SJCRH30 (cell line): ENCODE measurements at places on chromosomes 11 and 22.

GRCh38 chr11:124277804-124278203, 21.6 kb downstream of the OR8G5 start:
- no peak overlapping the region for H3K4me3 ChIP-seq
- H3K27me3 ChIP-seq, result no peaks in the 10 kb centered on the region
- no peaks in the 10 kb centered on the region for H3K4me1 ChIP-seq
- H3K27ac ChIP-seq, result no peak overlapping the region

- no peaks in the 10 kb centered on the region for H3K27me3 ChIP-seq
- H3K27ac ChIP-seq, result peak overlapping the region; percentile 3; the same call in 1 of the 2 replicates
- no peaks in the 10 kb centered on the region for H3K36me3 ChIP-seq
- H3K4me1 ChIP-seq, result peaks cover 17% of the 10 kb centered on the region
- peak; percentile 89 for DNase-seq
- no peak overlapping the region for H3K4me3 ChIP-seq
Measured at GRCh38 chr11:12410006-12410728, 32.8 kb downstream of the PARVA start.

DNA sequence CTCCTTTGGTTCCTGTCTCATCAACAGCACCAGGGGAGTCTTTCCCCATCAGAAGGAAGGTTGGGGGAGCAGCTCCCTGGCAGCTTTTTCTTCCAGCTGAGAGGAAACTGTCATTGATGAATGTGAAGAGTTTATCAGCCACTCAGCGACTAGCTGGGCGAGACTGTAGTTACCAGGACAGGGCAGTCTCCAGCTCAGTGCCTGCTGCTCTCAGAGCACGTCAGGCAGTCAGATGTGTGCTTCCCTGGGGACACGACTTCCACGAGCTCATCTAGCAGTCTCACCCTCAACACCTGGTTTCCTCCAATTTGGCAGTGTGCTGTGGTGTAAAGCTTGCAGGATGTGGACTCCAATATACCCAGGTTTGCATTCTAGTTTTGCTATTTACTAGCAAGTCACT, 12.5 kb upstream of the C1QTNF4 start:
- no peaks in the 10 kb centered on the region for H3K36me3 ChIP-seq
- H3K27ac ChIP-seq, result no peak overlapping the region
- no peak overlapping the region for H3K4me3 ChIP-seq
- no peaks in the 10 kb centered on the region for H3K27me3 ChIP-seq

- H3K4me1 ChIP-seq, result peaks cover 19% of the 10 kb centered on the region
- H3K27me3 ChIP-seq, result no peaks in the 10 kb centered on the region
Measured at GRCh38 chr11:11279956-11280689, 72.9 kb downstream of the CSNK2A3 start.

GRCh38 chr11:122628810-122629555, 26.5 kb upstream of the UBASH3B start:
- peak; percentile 65 for DNase-seq
- H3K27me3 ChIP-seq, result no peaks in the 10 kb centered on the region
- H3K27ac ChIP-seq, result no peak overlapping the region
- no peak overlapping the region for H3K4me3 ChIP-seq
- no peaks in the 10 kb centered on the region for H3K4me1 ChIP-seq
- no peaks in the 10 kb centered on the region for H3K36me3 ChIP-seq

GRCh38 chr11:31340903-31341572, 28.5 kb downstream of the DCDC1 start:
- DNase-seq, result peak; percentile 52
- no peak overlapping the region for H3K27ac ChIP-seq
- H3K36me3 ChIP-seq, result no peaks in the 10 kb centered on the region
- H3K4me1 ChIP-seq, result no peaks in the 10 kb centered on the region
- H3K4me3 ChIP-seq, result no peak overlapping the region

DNA sequence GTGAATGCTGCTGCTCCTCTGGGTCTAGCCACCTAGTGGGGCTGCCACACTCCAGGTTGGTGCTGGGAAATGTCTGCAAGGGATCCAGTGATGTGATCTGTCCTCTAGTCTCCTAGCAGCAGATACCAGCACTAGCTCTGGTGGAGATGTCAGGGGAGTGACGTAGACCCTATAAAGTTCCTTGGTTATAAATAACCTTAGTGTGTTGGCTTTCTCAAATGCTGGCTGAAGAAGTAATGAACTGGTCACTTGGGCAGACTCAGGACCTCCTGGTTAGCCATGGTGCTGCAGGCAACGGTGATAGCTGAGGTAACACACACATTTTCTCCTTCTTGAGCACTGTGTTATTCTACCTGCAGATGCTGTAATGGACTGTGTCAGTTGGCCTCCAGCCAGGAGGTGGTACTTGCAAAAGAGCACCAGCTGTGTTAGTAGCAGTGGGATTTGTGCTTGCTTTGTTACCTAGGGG, 35.5 kb downstream of the BBOX1 start:
- no peaks in the 10 kb centered on the region for H3K4me1 ChIP-seq
- no peak overlapping the region for H3K27ac ChIP-seq
- no peaks in the 10 kb centered on the region for H3K36me3 ChIP-seq
- no peak overlapping the region for H3K4me3 ChIP-seq
- no peaks in the 10 kb centered on the region for H3K27me3 ChIP-seq

- peaks cover 8% of the 10 kb centered on the region; the same call in 1 of the 2 replicates for H3K36me3 ChIP-seq
- H3K4me1 ChIP-seq, result no peaks in the 10 kb centered on the region
- no peak for DNase-seq
- no peaks in the 10 kb centered on the region for H3K27me3 ChIP-seq
- peak overlapping the region; percentile 72 for H3K4me3 ChIP-seq
Measured at GRCh38 chr22:37843741-37844089, 419 bp downstream of the ANKRD54 start.

- H3K4me1 ChIP-seq, result peaks cover 6% of the 10 kb centered on the region
- 0 out of 2 replicates have a peak, but pooled peaks cover 9% of the 10 kb centered on the region for H3K27me3 ChIP-seq
- H3K36me3 ChIP-seq, result no peaks in the 10 kb centered on the region
- DNase-seq, result peak; percentile 23
- no peak overlapping the region for H3K4me3 ChIP-seq
Measured at GRCh38 chr22:42317008-42317407, 46.6 kb upstream of the TCF20 start.

DNA sequence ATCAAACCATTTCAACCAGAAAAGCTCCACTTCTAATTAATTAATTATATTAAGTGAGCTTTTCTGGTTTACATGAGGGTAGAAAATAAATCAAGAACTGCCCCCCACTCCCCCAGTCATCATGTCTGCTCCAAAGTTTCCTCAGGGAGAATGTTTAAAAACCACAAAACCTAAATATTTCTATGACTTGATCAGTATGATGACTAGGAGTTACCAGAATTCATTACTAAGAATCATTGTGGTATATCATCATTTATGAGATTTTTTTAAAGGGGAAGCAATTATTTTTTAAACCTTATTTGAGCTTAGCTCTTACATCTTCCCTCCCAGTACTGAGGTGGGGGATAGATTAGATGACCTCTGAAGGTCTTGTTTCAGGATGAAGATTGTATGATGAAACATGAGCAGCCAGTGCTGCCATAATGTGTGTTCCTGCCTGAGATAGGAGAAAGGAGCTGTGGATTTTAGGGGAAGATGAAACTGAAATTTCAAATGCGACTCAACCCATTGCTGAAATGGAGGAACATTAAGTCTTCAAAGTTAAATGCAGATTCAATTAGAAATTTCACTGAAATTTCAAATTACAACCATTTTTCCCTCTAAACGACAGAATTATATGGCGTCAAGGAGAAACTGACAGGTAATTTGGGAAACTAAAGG, 401.3 kb upstream of the CADM1 start:
- H3K4me3 ChIP-seq, result no peak overlapping the region
- H3K36me3 ChIP-seq, result no peaks in the 10 kb centered on the region
- DNase-seq, result no peak
- no peaks in the 10 kb centered on the region for H3K27me3 ChIP-seq
- no peak overlapping the region for H3K27ac ChIP-seq

DNA sequence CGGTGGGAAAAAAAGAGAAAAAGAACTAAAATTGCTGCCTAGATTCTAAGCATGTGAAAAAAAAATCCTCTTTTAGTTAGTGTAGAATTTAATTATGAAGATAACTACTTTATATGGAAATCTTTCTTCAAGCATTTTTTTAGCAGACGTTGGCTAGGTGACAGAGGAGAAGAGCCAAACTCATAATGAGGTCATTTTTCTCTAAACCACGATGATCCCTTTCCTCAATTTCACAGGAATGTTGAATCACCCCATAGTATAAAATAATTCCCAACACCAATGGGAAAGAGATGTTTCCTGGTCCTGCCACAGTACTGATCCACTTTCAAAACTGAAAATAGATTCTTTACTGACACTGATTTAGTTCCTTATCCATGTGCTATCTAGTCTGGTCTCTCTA, 319.8 kb downstream of the DLG2 start:
- DNase-seq, result peak; percentile 31
- no peaks in the 10 kb centered on the region for H3K27me3 ChIP-seq
- H3K27ac ChIP-seq, result no peak overlapping the region
- no peaks in the 10 kb centered on the region for H3K36me3 ChIP-seq

GRCh38 chr11:34299284-34299972, 58.4 kb downstream of the ABTB2 start:
- no peaks in the 10 kb centered on the region for H3K27me3 ChIP-seq
- no peak overlapping the region for H3K4me3 ChIP-seq
- H3K36me3 ChIP-seq, result no peaks in the 10 kb centered on the region
- H3K27ac ChIP-seq, result no peak overlapping the region

DNA sequence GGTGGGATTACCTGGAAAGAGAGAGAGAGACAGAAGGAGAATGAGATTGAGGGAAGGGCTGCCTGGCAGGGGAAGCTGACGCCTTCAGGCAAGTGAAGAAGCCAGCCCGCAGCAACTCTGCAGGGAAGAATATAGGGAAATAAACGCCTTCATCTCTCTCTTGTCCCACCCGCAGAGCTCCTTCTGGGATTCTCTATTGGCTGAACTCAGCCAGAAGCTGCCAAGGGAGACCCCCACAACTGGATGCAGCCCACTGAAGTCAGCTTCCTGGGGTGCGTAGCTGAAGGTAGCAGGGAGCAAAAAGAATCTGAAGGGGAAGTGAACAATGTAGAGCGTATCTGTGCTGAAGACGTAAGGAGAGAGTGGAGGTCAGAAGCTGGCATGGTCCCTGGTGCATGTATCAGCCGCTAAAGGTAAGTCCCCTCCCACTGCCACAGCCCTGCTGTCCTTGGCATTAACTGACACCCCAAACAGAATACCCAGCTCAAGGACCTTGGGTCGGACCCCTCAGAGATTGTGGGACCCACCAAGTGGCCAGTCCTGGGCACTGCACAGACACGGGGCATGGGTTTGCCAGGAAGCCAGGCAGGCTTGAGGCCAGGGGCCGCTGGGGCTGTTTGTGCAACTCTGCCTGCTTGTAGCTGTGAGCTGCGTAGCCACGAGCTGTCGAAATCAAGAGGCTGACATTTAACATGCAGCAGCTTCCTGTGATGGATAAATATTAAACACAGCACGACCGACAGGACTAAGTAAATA, 469.9 kb downstream of the MN1 start:
- no peaks in the 10 kb centered on the region for H3K27me3 ChIP-seq
- no peak overlapping the region for H3K27ac ChIP-seq
- DNase-seq, result peak; percentile 23

- H3K27me3 ChIP-seq, result no peaks in the 10 kb centered on the region
- no peak overlapping the region for H3K4me3 ChIP-seq
- DNase-seq, result no peak
- no peak overlapping the region for H3K27ac ChIP-seq
Measured at GRCh38 chr22:46714550-46714949, 23.5 kb downstream of the CERK start.

DNA sequence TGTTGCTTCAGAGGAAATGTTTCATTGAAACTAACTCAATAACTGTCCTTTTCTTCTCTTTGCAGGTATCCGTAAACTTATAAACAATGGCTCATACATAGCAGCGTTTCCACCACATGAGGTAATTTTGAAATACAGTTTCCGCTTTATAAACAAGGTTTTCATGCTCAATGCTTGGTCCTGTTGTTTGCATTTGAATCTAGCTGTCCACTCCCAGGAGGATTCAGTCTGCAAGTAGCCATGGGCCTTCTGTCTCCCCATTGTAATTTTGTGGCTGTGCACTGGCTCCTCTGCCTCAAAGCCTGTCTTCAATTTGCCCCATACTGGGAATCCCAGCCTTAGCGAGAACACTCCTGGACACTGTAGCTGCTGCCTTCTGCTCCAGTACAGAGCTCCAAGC, 34.7 kb downstream of the MUC15 start:
- no peak overlapping the region for H3K4me3 ChIP-seq
- H3K4me1 ChIP-seq, result no peaks in the 10 kb centered on the region
- H3K36me3 ChIP-seq, result no peaks in the 10 kb centered on the region
- no peak overlapping the region for H3K27ac ChIP-seq

GRCh38 chr11:25057861-25058260, 561.0 kb downstream of the LUZP2 start:
- no peaks in the 10 kb centered on the region for H3K27me3 ChIP-seq
- no peaks in the 10 kb centered on the region; the same call in 1 of the 2 replicates for H3K36me3 ChIP-seq
- no peak for DNase-seq
- no peak overlapping the region for H3K27ac ChIP-seq
- H3K4me1 ChIP-seq, result no peaks in the 10 kb centered on the region

- H3K27ac ChIP-seq, result no peak overlapping the region
- H3K4me1 ChIP-seq, result no peaks in the 10 kb centered on the region
- H3K36me3 ChIP-seq, result no peaks in the 10 kb centered on the region
- H3K27me3 ChIP-seq, result no peaks in the 10 kb centered on the region
Measured at GRCh38 chr11:111778047-111778558, 11.9 kb upstream of the PPP2R1B start.

DNA sequence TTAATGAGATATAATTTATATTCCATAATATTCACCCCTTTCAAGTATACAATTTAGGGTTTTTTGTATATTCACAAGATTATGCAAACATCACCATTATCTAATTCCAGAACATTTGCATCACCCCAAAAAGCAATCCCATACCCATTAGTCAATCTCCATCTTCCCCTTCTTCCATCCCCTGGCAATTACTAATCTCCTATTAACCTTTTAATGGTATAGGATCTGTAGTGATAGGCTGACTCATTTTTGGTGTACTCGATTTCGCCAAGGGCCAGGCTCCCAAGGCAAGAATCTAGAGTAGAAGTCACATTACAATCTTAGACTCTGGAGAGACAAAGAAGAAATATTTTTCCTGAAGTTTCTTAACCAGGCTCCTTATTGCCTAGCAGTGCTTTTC, 113.4 kb downstream of the GAB2 start:
- H3K36me3 ChIP-seq, result no peaks in the 10 kb centered on the region
- H3K27me3 ChIP-seq, result no peaks in the 10 kb centered on the region
- H3K27ac ChIP-seq, result no peak overlapping the region
- H3K4me1 ChIP-seq, result no peaks in the 10 kb centered on the region
- DNase-seq, result no peak

DNA sequence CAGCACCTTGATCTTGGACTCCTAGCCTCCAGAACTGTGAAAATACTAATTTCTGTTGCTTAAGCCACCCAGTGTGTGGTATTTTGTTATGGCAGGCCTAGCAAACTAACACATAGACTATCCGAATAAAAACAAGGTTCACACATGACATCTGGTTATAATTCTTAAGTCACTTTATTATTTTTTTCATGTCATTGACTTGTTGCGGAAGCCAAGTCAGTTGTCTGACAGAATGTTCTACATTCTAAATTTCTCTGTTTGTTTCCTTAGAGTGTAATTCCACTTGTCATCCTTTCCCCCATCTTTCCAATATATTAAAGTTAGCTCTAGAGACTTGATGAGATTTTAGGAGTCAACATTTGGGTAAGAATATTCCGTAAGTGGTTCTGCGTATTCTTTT, 40.6 kb downstream of the RAB30 start:
- H3K27ac ChIP-seq, result no peak overlapping the region
- H3K4me3 ChIP-seq, result no peak overlapping the region
- H3K27me3 ChIP-seq, result no peaks in the 10 kb centered on the region
- H3K36me3 ChIP-seq, result no peaks in the 10 kb centered on the region
- DNase-seq, result no peak
